ENCODE measurements at places on chromosomes 2 and 18.

- no peak for DNase-seq
Observed at GRCh38 chr2:216516730-216517350, 18.2 kb downstream of the RPL37A start.

- no peak for DNase-seq
Observed at GRCh38 chr2:152304836-152305235, 30.1 kb upstream of the FMNL2 start.

- DNase-seq, result no peak
Observed at GRCh38 chr2:190023860-190024259, 38.7 kb downstream of the MSTN start.

- DNase-seq, result no peak
Observed at GRCh38 chr2:202378662-202379358, 2.7 kb downstream of the BMPR2 start.

DNA sequence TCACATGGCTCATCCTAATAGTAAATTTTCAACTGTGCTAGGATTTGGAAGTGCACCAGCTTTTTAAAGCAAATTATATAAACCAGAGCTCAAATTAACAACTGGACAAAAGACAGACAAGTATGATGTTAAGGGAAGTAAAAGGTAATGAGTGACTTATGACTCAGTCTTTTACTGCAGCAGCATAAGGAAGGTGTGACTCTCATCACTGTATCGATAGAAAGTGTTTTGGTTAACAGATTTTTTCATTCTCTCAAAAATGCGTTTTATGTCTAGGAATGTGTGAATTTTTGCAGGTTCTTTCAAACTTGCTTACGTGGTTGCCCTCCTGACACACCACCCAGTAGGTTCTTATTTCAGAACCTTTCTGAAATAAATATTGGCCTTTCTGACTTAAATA, 244.2 kb upstream of the BOD1L2 start:
- DNase-seq, result no peak

- DNase-seq, result no peak
Observed at GRCh38 chr18:22469061-22469734, 51.5 kb upstream of the CTAGE1 start.

DNA sequence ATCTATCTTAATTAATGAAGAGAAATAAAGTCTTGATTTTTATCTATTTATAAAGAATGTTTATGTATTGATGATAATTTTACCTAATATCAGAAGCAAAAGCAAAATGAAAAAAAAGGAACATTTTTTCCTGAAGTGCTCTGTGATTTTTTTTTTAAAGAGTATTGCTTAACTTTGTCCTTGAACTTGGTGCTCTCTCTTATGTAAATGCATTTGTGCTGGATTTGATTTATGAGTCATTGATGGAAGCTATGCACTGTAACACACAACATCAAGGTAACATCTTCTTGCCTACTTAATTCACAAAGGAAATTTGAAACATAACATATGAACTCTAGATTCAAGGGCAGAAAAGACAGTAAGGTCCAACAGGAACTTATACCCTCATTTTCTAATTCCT, 312.9 kb upstream of the CDH19 start:
- DNase-seq, result no peak

DNA sequence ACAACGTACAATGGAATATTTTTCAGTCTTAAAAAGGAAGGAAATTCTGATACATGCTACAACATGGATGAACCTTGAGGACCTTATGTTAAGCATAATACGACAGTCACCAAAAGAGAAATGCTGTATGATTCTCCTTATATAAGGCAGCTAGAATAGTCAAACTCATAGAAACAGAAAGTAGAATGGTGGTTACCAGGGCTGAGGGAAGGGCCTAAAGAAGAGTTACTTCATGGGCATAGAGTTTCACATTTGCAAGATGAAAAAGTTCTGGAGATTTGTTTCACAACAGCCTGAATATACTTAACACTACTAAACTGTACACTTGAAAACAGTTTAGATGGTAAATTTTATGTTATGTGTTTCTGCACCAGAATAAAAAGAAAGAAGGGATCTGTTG, 113.3 kb downstream of the GALNT1 start:
- no peak for DNase-seq

- no peak for DNase-seq
Observed at GRCh38 chr18:21897811-21898210, 157.2 kb downstream of the MIB1 start.

DNA sequence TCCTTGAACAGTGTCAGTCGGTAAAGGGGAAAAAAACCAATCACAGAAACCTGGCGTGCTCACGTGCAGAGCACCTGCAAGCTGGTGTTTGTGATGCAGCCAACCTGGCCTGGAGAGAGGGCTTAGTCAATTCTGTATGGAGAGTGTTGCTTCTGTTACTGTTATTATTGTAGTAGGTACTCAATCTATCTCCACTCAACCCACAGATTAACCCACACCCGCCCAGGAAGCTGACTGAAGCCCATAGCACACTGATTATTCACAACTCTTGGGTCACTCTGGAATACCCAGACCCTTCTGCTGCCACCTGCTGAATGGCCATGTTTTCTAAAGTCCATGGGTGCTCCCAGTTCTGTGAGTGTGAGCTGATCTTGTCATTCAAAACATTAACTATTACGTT, 53.9 kb downstream of the TNFRSF11A start:
- no peak for DNase-seq

DNA sequence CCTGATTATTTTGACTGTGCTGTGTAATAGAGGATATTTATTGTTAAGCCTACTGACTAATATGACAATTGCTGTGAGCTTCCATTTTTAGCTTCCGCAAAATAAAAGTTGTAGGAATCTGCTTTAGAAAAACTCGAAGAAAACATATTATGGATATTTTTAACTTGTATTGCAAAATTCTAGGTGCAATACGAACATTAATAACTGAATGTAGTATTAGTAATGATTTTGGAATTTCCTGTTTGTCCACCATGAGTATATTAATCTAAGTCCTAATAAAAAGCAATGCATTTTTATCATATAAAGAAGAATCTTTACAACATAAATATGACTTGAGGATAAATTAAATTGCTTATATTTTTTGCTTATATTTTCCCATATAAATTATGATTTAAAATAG, 2.4 kb upstream of the DSC3 start:
- no peak for DNase-seq

DNA sequence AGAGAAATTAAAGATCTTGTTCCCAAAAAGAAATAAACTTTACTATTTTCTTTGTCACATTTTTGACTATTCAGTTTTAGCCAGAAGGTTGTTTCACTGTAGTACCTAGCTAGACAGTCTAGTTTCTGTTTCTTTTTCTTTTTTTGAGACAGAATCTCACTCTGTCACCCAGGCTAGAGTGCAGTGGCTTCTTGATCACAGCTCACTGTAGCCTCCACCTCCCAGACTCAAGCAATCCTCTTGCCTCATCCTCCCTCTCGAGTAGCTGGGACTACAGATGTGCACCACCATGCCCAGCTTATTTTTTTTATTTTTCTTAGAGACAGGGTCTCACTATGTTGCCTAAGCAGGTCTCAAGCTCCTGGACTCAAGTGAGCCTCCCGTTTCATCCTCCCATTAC, 2.2 kb downstream of the RBM45 start:
- DNase-seq, result no peak

GRCh38 chr2:126966601-126967000, 67.9 kb downstream of the TEX51 start:
- no peak for DNase-seq

DNA sequence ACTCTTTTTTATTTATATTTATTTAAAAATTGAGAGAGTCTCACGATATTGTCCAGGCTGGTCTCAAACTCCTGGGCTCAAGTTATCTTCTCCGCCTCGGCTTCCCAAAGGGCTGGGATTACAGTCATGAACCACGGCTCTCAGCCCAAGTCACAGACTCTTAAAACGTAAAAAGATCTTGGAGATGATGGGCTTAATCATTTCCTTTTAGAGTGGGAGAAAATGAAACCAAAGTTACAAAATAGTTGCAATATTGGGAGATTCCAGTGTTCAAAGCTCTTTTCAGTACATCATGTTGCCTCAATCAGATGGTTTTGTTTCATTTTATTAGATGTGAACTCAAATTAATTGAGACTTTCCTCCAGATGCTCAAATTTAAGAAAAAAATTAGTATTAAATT, 151.4 kb upstream of the XPO1 start:
- no peak for DNase-seq

DNA sequence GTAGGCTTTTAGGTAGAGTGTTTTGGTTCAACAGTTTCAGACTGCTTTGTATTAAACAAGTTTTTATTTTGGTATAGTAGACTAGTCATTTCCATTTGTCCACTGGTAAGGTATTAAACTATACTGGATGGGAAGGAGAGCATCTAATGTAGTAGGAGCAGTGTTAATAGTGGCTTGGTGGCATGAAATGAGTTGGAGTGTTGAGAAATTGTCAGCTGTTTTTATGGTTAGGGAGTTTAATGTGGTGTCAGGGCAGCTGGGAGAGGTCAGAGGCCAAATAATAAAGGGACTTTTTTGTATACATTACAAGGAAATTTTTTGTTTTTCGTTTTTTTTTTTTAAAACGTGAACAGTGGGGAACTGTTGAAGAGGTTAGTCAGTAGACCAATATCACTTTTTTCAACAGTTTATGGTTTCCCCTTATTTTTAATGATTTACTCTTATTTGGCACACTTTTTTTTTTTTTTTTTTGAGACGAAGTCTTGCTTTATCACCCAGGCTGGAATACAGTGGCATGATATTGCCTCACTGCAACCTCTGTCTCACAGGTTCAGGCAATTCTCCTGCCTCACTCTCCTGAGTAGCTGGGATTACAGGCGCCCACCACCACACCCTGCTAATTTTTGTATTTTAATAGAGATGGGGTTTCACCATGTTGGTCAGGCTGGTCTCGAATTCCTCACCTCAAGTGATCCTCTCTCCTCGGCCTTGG, 21.2 kb downstream of the ACTR3 start:
- no peak for DNase-seq

GRCh38 chr2:218418717-218419458, at the start of gene VIL1:
VIL1 (plus strand) TSS chr2:218419123; CDS start chr2:218423779, 4,656 bp downstream.
- DNase-seq, result no peak

DNA sequence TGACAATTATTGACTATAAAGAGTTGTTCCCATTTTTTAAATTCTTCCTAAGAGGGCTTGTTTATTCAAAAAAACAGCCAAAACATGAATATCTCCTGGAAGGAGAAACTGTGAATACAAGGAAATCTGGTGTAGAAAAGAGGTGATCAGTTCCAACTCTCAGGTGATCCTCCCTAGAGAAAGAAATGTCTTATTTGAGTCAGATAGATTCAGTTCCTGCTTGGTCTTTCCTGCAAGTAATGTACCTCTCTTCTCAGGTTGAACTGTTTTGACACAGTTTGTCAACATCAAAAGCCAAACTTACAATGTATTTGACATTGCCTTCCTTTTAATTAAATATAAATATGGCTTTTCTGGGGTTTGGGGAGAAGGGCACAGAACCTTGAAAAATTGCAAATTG, 567.4 kb downstream of the ARHGAP15 start:
- DNase-seq, result no peak

- no peak for DNase-seq
Observed at GRCh38 chr2:14188446-14188845, 444.1 kb upstream of the LRATD1 start.

GRCh38 chr2:153557211-153557610, 78.6 kb upstream of the RPRM start:
- DNase-seq, result no peak

DNA sequence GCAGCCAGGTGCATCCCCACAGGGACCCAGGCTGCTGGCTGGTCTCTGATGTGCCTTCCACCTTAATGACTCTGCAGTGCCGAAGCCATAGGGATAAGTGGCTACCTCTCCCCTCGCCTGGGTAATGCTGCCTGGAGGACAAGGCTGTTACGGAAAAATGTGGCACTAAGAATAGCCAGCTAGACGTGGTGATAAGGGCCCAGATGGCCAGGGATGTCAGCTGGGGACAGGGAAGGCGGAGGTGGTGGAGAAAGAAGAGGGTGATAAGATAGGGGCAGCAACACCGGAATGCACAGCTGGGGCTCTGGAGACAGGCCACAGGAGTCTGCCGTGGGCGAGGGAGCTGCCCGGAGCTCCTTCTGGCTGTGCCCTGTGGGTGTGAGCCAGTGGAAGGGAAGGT, 170.6 kb downstream of the FHOD3 start:
- no peak for DNase-seq

DNA sequence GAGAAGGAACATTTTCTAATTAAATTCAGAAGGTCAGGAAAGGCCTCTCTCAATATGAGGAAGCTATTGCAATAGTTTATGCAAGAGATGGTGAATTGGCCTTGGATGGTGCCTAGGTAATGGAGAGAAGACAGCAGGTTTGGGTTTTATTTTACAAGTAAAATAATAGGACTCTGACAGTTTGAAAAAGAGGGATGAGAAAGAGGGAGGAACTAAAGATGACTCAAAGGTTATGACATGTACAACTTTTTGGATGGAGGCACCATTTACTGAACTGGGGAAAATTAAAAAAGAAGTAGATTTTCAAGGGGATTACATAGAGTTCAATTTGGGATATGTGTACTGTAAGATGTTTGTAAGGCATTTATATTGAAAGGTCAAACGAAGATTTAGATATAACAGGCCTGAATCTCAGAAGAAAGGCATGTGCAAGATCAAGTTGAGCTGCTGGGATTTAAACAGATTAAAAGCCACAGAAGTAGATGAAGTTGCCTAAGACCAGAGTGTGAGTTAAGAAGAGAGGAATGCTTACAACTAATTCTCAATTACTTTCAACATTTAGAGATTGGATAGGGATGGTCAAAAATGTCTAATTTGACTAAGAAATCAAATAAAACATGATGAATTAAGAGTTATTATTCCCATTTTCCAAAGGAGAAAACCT, 12.3 kb upstream of the ASNSD1 start:
- DNase-seq, result no peak

GRCh38 chr2:99810225-99810624, 320.4 kb upstream of the REV1 start:
- no peak for DNase-seq

DNA sequence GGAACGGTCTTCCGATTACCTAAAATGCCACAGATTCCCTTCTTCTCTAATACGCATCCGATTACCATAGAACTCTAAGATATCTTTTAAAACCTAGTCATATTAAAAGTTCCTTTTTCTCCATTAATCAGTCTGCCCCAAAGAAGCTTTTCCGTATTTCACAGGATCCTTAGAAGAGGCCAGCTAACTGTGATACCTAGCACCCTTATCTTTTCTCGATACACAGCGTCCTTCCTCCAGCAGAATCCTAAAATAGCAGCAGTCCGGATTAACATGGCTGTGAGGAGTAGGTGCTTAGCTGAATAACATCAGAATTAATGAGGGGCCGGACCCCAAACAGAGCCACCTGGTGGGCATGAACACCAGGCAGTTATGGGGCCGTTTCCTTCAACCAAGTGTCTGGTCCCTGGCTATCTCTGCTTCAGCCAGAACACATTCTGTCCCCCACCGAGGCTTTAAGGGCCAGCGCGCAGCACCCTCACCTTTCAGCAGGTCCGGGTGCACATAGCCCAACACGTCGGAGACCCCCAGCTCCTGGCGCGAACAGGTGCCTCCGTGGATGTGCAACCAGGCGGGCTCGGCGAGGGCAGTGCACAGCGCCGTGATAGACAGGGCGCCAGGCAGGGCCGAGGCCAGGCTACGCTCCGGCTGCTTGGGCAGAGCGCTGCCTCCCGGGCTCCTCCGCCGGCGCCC, 995 bp downstream of the TMEM127 start:
- DNase-seq, result no peak

- DNase-seq, result no peak
Observed at GRCh38 chr2:95674186-95674585, 82.4 kb downstream of the TRIM43 start.
